NCI-H1930 (cell line): ENCODE measurements at places on chromosomes 6 and 20.

GRCh38 chr6:43478008-43478372 lies 620 bp downstream of the TJAP1 start:
- no peak for DNase-seq

- DNase-seq = no peak
These were observed 254.9 kb downstream of the TAF4 start for GRCh38 chr20:61810738-61811135.

GRCh38 chr6:154782193-154782592 lies 49.0 kb downstream of the SCAF8 start:
- no peak for DNase-seq

DNA sequence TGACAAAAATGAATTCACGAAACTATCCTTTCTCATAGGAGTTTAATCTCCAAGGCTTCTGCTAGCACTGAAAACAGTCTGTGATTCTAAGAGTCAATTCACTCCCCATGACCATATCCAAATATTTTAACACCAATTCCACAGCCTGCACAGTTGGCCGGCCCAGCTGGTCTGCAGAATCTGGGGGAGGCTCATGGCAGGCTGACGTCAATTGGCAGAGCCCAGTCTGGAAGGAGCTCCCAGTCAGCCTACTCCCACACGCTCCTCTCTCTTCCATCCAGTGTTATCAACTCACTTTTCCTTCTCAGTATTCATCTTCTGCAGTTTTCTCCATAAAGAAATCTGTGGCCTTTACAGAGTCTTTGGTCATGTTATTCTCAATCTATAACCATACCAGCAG lies 111.0 kb downstream of the TBXT start:
- no peak for DNase-seq

- no peak for DNase-seq
These were observed 101.4 kb downstream of the LRRC1 start for GRCh38 chr6:53896196-53896595.
